ENCODE measurements at places on chromosomes 7 and 10.

- DNase-seq: no peak
Observed at GRCh38 chr7:50217401-50217800, 87.1 kb upstream of the IKZF1 start.

GRCh38 chr7:149822353-149822943, 15.7 kb upstream of the ZNF862 start:
- DNase-seq: peak; percentile 29

DNA sequence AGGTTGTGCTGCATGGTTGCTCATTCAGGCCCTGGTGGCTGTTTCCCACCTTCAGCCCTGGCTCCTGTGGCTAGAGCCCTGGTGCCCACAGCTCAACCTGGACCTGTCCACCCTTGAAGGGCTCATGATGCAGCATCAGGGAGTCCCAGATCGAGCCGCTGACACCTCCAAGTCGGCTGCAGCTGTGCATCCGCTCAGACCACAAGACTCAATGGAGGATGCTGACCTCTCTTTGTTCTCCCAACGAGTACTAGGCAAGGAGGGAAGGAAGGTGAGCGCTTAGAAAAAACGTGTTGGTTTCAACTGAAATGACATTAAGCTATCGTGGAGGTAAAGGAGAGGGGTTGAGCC, 9.5 kb upstream of the C10orf95 start:
- DNase-seq: no peak

DNA sequence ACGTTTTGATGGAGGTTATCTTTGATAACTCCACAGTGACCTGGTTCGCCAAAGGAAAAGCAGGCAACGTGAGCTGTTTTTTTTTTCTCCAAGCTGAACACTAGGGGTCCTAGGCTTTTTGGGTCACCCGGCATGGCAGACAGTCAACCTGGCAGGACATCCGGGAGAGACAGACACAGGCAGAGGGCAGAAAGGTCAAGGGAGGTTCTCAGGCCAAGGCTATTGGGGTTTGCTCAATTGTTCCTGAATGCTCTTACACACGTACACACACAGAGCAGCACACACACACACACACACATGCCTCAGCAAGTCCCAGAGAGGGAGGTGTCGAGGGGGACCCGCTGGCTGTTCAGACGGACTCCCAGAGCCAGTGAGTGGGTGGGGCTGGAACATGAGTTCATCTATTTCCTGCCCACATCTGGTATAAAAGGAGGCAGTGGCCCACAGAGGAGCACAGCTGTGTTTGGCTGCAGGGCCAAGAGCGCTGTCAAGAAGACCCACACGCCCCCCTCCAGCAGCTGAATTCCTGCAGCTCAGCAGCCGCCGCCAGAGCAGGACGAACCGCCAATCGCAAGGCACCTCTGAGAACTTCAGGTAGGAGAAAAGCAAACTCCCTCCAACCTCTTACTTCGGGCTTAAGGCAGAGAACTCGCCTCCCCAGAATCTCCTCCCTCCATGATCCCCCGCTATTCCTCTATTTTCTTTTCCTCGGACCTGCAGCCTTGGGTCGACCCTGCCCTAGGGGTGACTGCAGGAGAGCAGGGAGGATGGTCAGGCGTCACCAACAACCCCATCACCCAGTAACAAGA, at the start of gene SERPINE1:
SERPINE1 (plus strand) TSS at position 454 of the 809 bp plus-strand sequence. CDS start 1,290 bp downstream, outside the sequence.
- DNase-seq: peak; percentile 96

DNA sequence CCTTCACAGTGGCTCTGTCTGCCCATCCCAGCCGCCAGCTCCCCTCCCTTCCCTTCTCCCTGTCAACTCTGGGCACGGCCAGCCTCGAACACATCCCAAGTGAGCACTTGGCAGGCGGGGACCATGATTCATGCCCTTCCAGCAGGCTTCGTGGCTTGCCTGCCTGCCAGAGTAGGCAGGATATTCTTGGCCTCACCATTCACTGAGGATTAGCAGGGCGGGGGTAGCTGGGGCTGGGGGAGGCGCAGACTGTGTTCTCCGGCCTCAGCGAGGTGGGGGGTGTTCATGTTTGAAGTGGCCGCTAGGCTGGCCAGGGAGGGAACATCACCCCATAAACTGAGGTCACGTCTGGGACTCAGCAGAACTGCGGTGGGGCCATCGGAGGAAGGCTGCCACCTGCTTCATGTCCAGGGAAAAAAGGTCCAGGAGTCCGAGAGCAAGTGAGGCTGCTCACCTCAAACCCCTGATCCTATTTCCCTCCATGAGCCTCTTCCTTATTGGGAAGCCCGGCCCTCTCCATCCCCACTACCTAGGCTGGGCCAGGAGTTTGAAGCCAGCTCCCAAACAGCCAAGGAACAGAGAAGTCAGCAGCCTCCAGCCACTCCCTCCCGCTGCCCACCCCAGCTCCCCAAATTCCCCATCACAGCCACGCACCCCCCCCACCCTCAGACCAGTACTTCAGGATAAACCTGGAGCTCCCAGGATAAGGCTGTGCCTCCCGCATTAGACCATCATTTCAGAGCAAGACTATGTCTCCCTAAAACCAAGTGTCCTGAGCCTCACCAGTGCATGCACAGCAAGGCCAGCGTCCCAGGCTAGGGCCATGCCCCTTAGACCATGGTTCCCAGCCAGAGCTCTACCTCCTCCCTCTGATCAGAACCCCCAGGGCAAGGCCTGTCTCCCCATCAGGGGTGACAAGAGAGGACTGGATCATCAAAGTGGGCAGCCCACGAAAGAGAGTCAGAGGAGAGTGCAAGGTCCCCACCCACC, 42.8 kb upstream of the RABGEF1 start:
- peak; percentile 86 for DNase-seq

DNA sequence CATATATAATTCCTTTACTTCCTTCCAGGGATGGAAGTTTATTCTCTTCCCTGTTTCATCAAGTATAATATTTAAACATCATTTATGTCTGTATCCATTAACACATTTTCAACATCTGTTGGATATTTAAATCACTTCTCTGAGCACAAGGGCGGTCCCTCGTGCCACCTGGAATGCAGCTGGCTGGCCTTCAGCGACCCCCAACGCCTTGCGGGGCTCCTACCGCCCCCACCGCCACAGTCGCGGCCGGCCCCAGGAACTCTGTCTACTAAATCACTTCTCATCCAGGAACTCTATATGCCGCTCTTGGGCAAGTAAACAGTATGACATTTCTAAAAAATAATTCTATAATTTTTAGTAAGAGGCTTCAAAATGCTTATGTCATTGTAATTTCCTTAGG, 221.1 kb upstream of the PTN start:
- no peak for DNase-seq

DNA sequence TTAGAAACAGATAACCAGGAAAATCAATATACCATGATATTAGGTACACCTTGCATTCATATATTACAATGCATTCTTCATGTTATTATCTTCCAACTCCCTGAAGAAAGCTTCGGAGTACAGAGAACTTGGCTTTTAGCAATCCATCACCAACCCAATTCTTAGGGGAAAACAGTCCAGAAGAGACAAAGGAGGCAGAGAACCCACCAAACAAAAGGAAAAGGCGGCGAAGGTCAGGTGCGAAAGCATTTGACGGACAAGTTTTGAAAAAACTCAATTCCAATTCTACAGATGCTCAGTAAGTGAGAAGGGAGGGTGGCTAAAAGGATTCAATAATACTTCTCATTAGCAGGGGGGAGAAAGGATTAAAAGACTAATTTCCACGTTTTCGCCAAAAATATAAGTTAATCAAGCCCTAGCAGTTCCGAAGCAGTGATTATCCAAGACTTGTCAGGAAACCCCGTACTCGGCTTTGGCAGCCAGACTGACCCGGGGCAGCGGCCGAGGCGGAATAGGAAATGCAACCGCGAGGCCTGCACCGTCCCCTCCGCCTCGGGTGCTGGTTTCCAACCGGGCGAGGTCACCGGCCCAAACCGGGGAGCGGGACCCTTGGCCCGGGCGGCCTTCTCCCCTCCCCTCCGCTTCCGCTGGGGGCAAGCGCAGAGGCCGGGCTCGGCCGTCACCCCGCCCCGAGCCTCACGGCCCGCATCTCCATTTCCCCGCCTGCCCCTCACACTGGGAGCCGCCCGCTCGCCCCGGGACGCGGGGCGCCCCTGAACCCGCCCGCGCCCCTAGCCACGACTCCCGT, 747 bp downstream of the GDI2 start:
- peak; percentile 66 for DNase-seq

- DNase-seq: no peak
Observed at GRCh38 chr7:44881610-44882009, 3.7 kb downstream of the PURB start.

- DNase-seq: peak; percentile 61
Observed at GRCh38 chr10:70913191-70913892, 25.0 kb upstream of the PCBD1 start.

DNA sequence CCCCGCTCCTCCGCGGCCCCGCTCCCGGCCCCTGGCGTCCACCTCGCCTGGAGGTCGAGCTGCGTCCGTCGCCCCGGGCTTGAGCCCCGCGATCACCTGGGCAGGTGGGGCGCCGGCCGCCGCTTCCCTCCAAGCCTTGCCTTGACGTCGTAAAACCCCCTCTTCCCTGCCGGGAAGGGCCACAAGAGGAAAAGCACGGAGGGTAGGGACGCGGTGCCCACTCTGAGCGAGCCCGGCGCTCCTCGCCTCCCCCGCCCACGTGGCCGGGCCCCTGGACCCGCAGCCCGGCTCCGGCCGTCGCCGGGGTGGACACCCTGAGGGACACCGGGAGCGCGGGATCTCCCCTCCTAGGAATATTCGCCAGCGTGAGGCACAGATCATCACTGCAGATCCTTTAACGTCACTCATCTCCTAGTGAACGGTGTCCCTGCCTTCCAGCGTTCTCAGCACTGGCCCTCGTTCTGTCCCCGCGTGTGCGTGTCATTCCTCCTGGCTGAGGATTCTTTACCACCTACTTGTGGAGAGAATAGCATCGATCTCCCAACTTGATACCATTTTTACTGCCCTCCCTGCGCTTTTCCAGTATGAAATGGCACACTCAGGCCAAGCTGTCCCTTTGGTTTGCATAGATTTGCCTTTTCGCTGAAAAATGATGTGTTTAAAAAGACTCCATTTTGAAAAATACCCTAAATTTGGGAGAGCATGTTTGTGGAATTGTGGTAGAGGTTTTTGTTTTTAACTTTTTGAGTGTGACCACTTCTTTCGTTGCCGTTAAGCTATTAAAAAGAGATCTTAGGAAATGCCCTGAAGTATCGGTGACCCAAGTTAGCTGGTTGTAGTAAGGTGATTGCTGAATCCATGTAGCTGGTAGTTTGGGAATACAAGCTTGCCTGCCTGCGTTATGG, 649 bp downstream of the ACTR3B start:
- peak; percentile 82 for DNase-seq

DNA sequence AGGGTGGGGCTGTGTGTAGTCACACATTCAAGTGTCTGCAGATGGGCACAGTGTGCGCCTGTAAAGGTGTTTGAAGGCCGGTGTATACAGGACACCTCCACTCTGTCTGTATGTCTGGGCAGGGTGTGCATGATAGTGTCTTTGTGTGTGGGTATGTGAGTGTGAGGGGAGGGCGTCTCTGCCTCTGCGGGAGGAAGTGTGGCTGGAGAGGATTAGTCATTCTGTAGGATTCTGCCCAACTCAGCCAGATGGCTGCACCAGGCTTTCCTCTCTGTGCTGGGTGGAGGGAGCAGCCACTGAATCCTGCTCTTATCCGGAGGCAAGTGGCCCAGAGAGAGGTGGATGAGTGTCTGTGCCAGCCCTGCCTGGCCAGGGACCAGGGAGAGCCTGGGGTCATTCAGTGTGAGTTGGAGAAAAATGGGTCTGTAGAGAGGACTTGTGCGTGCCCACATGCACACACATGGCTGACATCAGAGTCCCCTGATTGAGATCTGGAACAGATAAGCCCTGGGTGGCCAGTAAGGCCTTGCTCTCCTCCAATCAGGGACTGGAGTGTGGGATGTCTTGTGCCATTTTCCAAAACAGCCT, 1.7 kb downstream of the SFXN3 start:
- no peak for DNase-seq

All from aorta (tissue), 5 donors.